ENCODE measurements at places on chromosomes 12 and 14. TPM values are rescaled to one million over a fixed set of nuclear protein-coding genes. Genes with fewer than 3 reads are reported as not detected.

FOXA1 gene
- not detected for total RNA-seq

MAP3K12 gene
- total RNA-seq, result 10.0 TPM

ATL1 gene
- total RNA-seq, result 1.1 TPM

CDH24 gene
- 0.72 TPM for total RNA-seq

DNA sequence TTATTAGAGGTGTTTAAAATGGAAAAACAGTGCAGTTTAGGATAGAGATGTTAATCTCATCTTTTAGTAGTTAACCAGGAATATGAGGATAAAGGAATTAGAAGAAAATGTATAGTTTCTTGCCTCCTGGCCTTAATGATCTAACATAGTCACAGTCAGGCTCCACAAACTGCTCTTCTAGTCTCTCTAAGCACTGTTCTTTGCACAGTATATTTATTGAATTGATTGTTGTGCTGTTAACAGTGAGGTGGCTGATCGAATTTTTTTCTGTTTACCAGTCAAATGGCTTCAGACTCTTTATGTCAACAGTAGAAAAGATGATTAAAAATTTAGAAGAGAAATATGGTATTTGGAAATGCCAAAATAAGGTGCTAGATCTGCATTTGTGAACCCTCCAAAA, 37.8 kb downstream of the ATF7IP start:
- DNase-seq, result no peak

GRCh38 chr12:62748941-62749468, 185.9 kb downstream of the PPM1H start:
- DNase-seq, result no peak

GRCh38 chr14:83912032-83912642, 1617.8 kb upstream of the FLRT2 start:
- no peak for DNase-seq

DNA sequence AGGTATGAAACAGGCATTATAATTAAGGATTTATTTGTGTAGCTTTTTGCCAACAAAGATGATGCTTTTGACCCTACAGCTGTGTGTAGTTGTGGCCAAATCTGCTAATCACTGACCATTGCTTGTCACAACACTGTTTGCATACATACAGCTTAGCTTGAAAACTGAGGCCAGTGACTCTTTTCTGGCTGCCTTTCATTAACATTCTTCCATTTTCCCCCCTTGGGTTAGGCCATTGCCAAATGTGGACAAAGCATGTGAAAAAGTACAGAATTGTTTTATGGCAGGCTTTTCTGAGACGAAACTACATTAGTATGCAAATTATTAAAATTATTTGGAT, 263.3 kb downstream of the SLC16A7 start:
- DNase-seq, result no peak

GRCh38 chr12:124131659-124132058, 158.6 kb downstream of the ZNF664 start:
- DNase-seq, result no peak

- peak; percentile 11 for DNase-seq
Measured at GRCh38 chr12:45893240-45893639, 97.1 kb downstream of the SCAF11 start.

GRCh38 chr12:116455540-116456329, 103.4 kb upstream of the MAP1LC3B2 start:
- no peak for DNase-seq

DNA sequence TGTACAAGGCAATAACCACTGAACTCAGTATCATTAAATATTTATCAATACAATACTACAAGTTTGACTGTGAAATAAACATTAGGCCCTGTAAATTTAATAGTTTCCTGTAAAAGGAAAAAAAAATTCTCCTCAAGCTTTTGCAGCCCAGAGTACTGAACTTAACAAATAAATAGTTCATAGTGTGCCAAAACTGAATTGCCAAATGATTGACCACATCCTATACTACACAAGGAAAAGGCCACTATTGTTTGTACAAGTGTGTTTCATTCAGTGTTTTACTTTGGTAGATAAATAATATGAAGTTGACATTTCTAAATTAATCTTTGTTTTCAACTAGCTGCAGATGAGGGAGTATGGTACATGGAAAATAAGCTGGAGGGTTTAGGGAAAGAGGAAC, 379.6 kb downstream of the FLRT2 start:
- no peak for DNase-seq

GRCh38 chr12:74775276-74775675, 237.6 kb downstream of the ATXN7L3B start:
- DNase-seq, result no peak

DNA sequence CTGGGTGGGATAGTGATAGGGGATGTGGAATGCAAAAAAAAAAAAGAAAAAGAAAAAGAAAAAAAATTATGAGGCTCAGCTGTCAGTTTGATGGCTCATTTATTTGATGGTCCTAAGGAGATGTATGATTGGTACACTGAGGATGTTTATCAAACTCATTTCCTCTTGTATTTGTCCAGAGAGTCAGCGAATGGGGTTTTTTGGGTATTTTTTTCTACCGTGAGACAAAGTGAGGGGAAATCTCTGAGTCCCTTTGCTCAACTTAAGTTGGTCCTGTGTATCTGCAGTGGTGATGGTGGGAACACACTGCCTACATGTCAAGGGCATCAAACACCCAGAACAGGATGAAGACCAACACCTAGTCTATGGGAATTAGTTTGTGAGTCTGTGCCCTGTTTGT, 176.9 kb upstream of the HIF1A start:
- no peak for DNase-seq

GRCh38 chr14:89214221-89214965, 202.6 kb downstream of the FOXN3 start:
- no peak for DNase-seq

DNA sequence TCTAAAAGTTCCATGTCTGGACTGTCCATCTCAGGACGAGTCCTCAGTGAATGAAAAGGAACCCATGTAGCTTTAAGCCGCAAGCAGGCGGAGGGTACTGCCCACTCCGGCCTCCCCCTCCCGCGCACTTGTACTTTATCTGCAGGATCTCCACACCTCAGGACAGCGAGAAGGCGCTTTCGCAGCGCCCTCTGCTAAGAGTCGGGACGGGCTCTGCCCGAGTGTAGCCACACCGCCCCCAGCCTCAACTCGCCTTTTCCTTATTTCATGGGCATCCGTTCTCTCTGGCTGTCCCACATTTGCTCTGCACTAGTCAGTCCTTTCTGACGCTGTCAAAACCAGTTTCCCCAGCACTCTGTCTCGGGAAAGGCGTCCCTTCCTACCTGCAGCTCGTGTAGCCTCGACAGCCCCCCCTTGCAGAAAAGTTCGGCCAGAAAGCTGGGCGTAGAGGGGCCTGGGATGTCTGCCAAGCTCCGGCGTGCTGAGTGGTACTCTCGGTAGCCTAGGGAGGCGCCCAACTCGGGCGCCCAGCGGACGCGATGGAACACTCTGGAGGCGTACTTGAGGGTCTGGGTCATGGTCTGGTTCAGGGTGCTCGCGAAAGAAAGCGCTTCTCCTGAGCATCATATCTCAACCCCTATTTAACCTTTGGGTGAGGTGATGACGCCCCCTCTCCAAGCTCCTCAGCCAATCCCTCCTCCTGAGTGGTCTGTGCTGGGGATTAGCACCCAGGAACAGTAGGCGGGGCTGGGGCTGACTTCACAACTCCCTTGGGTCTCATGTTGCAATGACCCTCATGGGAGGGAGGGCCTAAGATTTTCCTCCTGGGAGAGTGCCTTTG, at the start of gene CYP27B1:
Gene CYP27B1 (minus strand): TSS at position 615 of the 841 bp plus-strand sequence. CDS start 37 bp downstream, at position 578.
- DNase-seq, result peak; percentile 40

DNA sequence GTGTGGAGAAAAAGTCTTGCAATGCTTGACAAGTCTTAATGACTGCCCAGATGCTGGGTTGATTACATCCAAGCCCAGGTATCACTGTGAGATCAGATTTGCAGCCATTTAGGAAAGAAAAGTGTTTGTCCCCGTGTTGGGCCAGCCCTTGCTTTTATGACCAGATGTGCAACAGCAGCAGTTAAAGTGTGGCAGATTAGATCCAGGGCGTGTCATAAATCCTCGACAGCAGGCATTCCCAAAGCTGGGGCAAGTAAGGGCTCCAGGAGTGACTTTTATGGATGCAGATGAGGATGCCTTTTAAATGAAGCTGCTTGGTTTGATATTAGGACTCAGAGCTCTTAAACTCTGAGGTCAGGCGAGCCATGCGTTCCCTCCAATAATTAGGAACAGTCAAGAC, 1.7 kb downstream of the SMOC1 start:
- no peak for DNase-seq

DNA sequence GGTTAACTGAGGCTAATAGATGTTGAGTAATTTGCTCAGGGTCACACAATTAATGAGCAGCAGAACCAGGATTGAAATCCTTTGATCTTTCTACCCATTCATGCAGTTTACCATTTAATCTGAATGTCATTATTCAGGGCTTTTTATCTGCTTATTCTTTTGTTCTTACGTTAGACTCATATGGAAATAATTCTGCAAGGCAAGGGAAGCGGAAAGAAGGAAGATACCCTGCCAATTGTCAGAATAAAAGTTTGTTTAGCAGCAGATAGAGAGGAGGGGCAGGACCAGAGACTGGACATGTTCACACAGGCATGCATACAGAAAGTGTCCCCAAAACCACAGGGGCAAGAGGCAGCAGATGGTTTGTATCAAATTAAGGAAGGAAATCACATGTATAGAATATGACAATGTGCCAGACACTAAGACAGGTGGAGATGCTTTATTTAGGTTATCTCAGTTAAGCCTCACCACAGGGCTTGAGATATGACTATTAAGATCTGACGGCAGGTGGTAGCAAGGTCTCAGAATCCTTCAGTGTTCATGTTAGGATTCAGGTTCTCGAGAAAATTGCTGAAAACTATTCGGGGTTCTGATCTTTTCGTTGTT, 29.8 kb downstream of the BRMS1L start:
- DNase-seq, result no peak

All from activated CD8-positive, alpha-beta T cell treated with anti-CD3 and anti-CD28 coated beads for 36 hours (primary cell).